ENCODE measurements at places on chromosomes 3 and 15.

- DNase-seq = peak; percentile 37
Measured at GRCh38 chr3:147736226-147736625, 327.1 kb downstream of the ZIC1 start.

DNA sequence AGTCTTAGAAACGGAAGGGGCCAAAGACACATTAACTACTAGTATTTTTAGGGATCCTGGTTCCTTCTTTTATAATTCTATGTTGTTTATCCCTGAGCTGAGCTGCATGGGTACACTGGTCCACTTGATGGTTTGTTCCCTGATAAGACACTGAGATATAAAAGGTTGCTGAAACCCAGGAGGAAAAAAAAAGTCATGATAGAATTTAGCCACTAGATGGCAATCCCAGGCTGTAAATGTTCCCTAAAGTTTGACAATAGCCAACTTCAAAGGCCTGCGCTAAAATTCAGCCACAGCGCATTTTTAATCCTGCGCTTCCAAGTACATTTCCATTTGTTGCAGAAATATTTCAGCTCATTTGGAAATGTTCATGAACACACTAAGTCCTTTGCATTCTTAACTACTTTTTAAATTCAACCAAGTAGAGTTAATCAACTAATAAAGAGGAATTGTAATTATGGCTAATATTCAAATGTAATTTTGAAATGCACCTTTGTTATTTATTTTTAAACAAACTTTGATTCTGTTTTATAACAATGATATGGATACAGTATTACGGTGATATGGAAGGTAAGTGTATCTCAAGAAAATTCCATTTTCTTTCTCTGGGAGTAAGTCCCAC lies 249.3 kb upstream of the FEZF2 start:
- peak; percentile 13 for DNase-seq

DNA sequence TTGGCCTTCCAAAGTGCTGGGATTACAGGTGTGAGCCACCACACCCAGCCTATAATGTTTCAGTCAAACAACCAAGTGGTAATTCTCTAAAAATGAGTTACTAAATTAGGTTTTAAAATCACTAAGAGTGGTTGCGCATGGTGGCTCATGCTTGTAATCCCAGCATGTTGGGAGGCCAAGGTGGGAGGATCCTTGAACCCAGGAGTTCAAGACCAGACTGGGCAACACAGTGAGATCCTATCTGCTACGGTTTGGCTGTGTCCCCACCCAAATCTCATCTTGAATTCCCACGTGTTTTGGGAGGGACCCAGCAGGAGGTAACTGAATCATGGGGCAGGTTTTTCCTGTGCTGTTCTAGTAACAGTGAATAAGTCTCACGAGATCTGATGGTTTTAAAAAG lies 26.1 kb downstream of the SEC11A start:
- no peak for DNase-seq

GRCh38 chr3:105274536-105274935 lies 92.2 kb upstream of the ALCAM start:
- no peak for DNase-seq

DNA sequence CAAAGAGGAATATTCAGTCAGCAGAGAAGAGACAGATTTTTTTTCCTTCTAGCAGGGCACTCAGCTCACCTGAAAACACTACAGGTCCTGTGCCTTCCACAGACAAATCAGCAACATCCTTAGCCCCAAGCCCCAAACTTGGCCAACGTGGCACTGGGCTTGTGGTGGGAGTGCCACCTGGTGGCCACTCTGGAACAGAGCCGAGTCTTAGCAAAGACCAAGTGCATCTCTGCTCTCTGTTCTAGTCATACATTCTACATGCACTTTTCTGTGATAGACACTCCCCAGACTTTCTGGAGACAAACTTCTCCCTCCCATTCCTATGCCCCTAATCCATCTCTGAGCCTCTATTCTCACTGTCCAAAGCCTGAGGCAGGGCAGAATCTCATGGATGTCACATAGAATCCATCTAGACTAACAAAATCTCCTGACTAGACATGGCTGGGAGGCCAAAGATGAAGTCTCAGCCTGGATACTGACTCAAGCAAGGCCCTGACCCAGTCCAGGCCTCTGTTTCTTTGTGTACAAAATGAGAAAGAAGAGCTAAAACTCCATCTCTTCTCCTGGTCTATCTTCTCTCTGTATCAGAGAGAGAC lies 5.1 kb upstream of the SEMA7A start:
- peak; percentile 68 for DNase-seq

Data from inflammatory macrophage treated with lipopolysaccharide for 4 hours (primary cell).